ENCODE measurements at places on chromosomes 5 and 9.

DNA sequence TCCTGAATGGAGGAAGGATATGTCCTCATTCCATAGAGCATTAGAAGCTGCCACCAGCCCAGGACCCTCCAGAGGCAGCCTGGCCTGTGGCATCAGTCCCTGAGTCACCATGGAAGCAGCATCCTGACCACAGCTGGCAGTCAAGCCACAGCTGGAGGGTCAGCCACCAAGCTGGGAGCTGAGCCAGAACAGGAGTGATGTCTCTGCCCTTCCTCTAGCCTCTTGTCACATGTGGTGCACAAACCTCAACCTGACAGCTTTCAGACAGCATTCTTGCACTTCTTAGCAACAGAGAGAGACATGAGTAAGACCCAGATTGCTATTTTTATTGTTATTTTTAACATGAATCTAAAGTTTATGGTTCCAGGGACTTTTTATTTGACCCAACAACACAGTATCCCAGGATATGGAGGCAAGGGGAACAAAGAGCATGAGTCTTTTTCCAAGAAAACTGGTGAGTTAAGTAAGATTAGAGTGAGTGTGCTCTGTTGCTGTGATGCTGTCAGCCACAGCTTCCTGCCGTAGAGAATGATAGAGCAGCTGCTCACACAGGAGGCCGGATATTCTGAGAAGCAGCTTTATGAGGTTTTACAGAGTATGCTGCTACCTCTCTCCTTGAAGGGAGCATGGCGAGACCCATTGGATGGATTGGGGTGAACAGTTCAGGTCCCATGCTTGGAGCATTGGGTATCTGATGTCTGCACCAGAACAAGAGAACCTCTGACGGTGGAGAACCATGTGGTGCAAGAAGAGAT is 13.0 kb upstream of the CYFIP2 start:
- peak; percentile 52 for DNase-seq

GRCh38 chr5:56501781-56502557 is 268.8 kb upstream of the ANKRD55 start:
- DNase-seq: no peak

GRCh38 chr9:33117306-33117705 is 40.8 kb upstream of the SMU1 start:
- no peak for DNase-seq

DNA sequence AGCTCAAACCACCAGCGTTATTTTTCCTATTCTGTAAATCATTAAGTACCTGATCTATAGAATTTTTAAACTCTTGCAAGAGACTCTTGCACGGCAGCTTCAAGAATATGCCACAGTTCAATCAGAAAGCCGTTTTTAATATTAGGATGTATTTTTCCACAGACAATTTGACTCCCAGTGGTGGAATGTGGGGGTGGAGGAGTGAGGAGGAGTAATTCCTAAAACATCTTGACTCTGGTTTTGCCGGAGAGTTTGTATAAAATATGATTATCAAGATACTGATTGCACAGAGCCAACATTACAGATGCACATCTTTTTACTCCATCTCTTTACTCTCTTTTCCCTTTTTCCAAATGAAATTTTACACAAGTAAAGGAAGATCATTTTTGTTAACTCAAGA is 288.3 kb downstream of the ENC1 start:
- no peak for DNase-seq

DNA sequence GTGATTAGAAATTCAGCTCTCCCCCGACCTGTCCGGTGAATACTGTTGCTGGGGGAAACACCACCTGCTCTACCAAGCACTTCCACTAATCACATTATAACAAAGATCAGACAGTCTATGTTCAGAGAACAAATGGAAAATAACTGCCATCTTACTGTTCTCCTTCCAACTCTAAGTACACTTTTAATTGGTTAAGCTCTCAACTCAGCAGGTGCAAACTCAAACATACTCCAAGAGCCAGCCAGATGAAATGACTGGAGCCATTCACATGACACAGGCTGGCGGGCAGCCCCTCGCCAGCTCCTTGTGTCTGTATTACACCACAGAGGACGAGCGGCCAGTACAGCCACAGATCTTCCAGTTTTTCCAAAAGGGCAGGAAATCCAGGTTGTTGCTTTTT is 16.1 kb downstream of the LIFR start:
- DNase-seq: no peak

DNA sequence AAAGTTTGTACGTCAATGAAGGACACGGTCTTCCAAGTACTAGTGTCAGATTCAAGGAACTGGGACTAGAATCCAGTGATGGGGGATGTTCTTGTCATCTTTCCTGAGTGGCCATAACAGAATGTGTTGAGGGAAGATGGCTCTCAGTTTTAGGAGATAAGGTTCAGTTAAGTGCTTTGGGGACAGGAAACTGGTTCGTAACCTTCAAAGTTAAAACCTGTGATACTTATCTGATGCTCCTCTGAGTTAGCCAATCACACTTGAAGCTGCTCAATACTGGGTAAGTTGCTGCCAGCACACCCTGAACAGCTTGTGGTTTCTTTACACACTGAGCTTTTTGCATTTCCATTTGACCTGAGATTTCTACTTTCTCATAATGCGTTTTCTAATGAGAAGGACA is 64.4 kb downstream of the PIK3R1 start:
- DNase-seq: no peak

GRCh38 chr5:158513490-158514318 is 586.0 kb downstream of the EBF1 start:
- no peak for DNase-seq

DNA sequence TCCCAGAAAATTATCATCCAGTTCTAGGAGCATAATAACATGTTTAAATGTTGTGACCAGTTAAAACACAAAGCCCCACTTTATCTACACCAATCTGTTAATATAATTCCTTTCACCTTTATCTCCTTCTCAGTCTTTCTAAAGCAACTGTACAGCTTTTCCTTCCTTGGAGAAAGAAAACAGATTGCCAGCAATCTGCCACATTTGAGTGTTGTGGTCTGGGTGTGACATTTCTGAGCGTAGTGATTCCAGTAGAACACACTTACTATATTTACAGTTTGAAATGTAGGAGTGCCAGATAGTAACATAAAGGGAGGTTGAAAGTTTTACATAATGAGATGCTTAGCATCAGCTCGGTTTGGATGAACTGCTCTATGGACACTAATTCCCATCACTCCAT is 76.1 kb downstream of the KCNN2 start:
- DNase-seq: no peak

DNA sequence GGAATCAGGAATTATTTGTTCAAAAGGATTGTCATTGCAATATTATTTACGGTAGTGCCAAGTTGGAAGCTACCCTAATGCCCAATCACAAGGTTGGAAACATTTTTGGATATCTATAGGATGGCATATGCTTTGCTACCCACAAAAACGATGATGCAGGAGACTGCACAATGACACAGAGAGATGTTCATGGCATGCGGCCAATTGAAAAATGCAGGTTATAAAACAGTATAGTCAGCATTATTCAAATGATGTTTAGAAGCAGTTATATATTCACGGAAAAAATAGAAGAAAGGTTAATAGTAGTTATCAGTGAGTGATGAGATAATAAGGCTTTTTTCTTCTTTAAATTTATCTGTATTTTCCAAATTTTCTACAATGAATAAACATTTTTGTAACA is 5.9 kb upstream of the ACSL6 start:
- no peak for DNase-seq

DNA sequence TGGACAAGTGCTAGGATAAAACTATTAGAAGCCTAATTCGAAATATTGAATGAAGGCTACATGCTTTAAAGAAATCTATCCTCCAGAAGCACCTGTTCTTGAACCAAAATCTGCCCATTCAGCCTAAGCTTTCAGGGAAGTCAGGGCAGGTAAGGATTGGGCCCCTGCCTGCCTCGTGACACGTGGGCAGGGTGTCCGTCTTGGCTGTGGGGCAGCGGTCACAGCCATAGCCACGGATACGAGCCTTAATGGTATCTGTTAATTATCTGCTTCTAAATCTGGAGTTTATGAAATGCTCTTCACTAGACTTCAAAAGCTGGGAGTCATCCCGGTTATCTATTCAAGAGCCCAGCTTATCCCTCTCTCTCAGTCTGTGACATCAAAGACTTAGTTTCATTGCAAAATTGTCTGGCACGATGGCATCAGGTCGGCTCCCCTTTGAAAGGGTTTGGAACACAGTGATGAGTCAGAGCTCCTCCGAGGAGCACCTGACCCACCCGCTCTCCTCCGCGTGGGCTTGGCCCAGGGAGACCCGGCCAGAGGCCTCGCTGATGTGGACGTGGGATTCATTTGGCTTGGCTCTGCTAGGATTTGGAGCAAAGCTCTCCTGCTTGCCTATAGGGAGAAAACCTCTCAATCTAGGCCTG is 135.9 kb downstream of the MACROH2A1 start:
- no peak for DNase-seq

DNA sequence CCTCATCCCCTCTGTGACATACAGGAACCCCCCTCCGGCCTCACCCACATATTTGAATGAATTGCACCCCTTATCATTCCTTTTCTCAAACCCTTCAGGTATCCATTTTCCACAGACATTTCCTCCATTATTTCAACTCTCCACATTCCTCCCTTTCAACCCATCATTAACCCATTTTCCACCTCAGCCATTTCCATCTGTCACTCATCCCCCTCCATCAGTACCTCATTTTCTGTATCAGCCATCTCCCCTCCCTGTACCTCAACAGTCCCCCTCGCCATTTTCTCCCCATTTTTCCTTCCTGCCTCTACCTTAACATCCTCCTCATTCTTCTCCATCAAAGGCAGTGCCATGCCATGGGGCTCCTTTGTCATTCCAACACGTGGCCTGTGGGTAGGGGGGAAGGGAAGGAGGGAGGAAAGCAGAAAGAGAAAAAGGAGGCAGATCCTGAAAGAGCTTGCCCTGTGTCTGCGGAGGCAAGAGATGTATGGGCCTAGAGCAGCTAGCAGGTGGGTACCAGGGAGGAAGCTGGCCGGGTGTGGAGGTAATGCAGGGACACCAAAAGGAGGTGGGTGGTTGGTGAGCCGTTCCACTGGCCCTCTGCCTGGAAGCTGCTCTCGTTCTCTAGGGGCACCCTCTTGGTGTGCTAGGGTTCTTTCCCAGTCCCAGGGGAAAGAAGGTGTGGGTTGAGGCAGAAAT is 1.5 kb downstream of the DNAJB5 start:
- no peak for DNase-seq

DNA sequence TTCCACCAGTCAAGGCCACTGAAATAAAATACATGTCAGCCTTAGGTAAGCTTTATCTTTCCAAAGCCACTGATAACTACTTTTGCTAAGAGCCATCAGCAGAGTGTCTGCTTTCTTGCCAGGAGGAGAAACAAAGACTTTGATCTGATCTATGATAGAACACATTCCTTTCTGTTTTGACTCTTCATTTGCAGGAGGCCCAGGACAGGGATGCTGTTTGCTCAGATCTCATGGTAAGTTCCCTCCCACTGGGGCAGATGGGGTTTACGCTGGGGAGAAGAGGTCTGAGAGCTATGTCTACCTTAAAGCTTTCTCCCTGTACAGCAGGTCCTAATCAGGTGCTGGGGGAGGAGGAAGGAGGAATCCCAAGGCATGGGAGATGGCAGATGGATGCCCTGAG is 497.6 kb downstream of the NTRK2 start:
- DNase-seq: no peak

GRCh38 chr5:54663866-54664265 is 146.3 kb downstream of the SNX18 start:
- no peak for DNase-seq

- DNase-seq: no peak
These were observed 189.7 kb upstream of the PLPPR1 start for GRCh38 chr9:100838857-100839256.

DNA sequence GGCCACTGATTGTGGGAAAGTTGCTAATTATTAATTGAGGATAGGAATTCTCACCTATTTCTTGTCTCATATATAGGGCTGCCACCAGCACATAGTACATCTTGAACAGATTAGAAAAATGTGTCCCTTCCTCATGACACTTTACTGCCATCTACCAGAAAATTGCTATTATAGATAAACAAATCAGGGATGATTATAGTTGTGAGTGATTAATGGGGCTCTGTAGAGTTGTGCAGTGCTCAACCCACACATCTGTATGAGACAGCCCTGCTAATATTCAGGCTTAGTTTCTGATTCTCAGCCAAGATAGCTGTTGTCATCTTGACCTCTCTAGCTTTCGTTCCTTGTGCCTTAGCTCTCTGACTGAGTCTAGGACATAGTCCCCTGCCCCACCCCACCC is 373.3 kb downstream of the TLE4 start:
- no peak for DNase-seq

GRCh38 chr5:127967983-127968592 is 115.5 kb upstream of the SLC12A2 start:
- no peak for DNase-seq

DNA sequence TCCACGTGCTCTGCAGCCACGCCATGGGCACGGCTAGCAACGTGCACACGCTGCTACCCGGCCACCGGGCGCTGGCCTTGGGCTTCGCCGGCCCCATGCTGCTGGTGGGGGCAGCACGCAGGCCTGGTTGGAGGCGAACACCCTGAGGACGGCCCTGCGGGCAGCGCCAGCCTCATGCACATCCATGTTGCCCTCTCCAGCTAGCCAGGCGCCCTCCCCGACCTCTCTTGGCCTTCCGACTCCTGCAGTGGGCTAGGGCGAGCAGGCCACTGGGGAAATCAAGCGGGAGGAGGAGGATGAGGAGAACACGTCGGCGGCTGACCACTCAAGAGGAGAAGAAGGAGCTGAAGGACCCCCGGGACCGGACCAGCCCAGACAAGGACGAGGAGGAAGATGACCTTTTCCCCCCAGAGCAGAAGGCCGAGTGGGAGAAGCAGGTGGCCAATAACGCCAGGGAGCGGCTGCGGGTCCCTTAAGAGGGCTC is 73.3 kb downstream of the INSL6 start:
- DNase-seq: no peak

DNA sequence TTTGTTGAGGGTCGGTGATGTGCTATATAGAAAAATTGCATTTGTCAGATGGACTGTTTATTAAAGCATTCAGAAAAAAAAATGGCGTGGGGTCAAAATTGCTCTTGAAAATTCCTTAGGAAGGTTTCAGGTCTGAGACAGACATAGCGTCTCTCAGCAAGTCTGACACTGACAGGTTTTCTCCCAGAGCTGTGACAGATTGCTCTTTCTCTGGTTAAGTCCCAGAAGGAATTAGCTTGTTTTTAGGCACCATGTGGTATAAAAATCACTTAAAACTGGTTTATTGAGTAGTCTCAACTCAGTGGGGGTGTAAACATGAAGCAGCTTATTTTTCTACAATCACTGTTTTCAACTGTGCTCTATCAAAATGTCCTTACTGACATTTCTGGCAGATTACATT is 1379.8 kb downstream of the MAT2B start:
- DNase-seq: no peak

- DNase-seq: peak; percentile 30
These were observed 251.8 kb upstream of the DMRT1 start for GRCh38 chr9:589723-590122.

- no peak for DNase-seq
These were observed 12.3 kb downstream of the UBE2QL1 start for GRCh38 chr5:6461006-6461405.

GRCh38 chr5:77425998-77426659 is 66.0 kb downstream of the WDR41 start:
- DNase-seq: no peak

GRCh38 chr5:96661855-96662724 is at the start of gene CAST:
TSS of gene CAST (plus strand) at chr5:96662376. CDS start at chr5:96662423, 47 bp downstream.
- DNase-seq: no peak

GRCh38 chr9:121026768-121027167 is 23.3 kb downstream of the C5 start:
- DNase-seq: no peak

- no peak for DNase-seq
These were observed 6.9 kb upstream of the WDR5 start for GRCh38 chr9:134128727-134129679.

GRCh38 chr9:83649080-83649479 is 26.1 kb downstream of the IDNK start:
- DNase-seq: no peak
